ENCODE measurements at places on chromosomes 1 and 21.
A peak's percentile ranks its signal among the peaks of the same experiment; 100 is the strongest.

- no peaks in the 10 kb centered on the region for H3K4me1 ChIP-seq
- no peak overlapping the region for H3K27ac ChIP-seq
These were observed 56.4 kb downstream of the SPATA17 start for GRCh38 chr1:217687511-217687910.

GRCh38 chr1:164560556-164560955 lies 1.6 kb downstream of the PBX1 start:
- peak overlapping the region; percentile 92 for H3K4me3 ChIP-seq
- DNase-seq: no peak
- H3K36me3 ChIP-seq: no peaks in the 10 kb centered on the region

GRCh38 chr1:171881442-171881841 lies 40.1 kb downstream of the DNM3 start:
- no peaks in the 10 kb centered on the region for H3K27me3 ChIP-seq
- no peaks in the 10 kb centered on the region for H3K36me3 ChIP-seq
- H3K4me1 ChIP-seq: no peaks in the 10 kb centered on the region
- no peak for DNase-seq

GRCh38 chr21:39946199-39946598 lies 79.0 kb downstream of the PCP4 start:
- H3K27me3 ChIP-seq: no peaks in the 10 kb centered on the region
- no peak overlapping the region for H3K4me3 ChIP-seq
- no peak for DNase-seq

DNA sequence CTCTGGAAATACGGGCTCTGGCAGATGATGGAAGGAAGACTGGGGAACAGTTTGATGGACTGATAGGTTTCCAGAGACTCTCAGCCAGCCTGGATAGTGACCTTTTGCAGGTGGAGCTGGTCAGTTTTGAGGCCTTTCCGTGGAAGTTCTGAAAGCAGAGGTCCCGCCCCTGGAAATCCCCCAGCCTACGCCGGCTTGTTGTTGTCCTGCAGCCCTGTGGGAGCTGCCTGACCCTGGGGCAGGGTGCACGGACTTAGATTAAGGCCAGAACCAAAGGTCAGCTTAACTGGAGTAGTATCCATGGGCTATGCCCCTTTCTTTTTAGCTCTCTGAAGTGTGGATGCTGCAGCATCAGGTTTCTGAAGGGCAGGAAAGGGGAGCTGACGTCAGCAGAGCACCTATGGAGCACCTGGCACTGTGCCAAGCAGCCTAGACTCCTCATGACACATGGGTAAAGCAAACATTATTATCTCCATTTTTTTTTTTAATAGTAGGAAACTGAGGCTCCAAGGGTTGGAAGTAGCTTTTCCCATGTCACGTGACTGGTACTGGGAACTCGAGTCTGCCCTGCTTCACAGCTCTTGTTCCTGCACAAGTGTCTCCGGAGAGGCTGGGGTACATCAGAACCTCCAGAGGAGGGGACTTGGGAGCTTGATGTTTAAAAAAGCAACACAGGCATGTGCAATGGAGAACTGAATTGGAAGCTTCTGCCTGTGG lies 38.5 kb downstream of the IER5 start:
- no peak overlapping the region for H3K27ac ChIP-seq
- peaks cover 29% of the 10 kb centered on the region for H3K4me1 ChIP-seq
- H3K27me3 ChIP-seq: no peaks in the 10 kb centered on the region
- H3K4me3 ChIP-seq: no peak overlapping the region
- DNase-seq: no peak

DNA sequence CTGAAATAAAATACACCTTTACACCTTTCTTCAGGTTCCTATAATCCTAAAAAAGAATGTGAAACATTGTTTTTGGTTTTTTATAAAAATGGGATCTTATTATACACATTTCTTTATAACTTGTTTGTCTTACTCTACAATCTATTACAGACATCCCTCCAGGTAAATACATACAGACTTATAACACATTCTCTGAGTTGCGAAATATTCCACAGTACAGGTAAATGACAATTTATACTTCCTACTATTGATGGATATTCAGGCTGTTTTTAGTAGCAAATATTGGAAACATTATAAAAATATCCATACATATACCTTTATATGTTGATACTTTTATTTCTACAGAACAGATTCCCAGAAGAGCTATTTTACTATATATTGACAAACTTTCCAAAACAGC lies 20.3 kb downstream of the PIK3R3 start:
- DNase-seq: no peak
- H3K4me3 ChIP-seq: no peak overlapping the region
- no peak overlapping the region for H3K27ac ChIP-seq
- no peaks in the 10 kb centered on the region for H3K36me3 ChIP-seq
- no peaks in the 10 kb centered on the region for H3K27me3 ChIP-seq

DNA sequence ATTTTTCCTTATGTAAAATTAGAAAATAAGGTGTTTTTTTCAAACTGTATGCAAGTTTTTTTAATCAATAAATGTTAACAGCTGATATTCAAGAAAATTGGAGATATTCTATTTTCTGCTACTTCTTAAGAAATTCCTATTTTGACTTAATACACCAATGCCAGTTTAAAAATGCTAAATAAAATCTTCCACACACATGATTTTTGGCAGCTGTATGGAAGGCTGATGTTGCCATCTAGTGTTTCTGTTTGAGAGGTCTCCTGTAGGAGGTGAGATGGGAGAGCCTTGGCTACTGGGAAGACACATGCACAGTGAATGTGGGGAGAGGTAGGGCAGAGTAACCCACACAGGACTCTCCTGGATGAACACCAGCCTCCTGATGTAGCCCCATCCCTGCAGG lies 29.2 kb upstream of the OR2B11 start:
- no peak for DNase-seq
- H3K27me3 ChIP-seq: no peaks in the 10 kb centered on the region
- no peaks in the 10 kb centered on the region for H3K36me3 ChIP-seq
- H3K4me1 ChIP-seq: no peaks in the 10 kb centered on the region
- H3K27ac ChIP-seq: no peak overlapping the region

DNA sequence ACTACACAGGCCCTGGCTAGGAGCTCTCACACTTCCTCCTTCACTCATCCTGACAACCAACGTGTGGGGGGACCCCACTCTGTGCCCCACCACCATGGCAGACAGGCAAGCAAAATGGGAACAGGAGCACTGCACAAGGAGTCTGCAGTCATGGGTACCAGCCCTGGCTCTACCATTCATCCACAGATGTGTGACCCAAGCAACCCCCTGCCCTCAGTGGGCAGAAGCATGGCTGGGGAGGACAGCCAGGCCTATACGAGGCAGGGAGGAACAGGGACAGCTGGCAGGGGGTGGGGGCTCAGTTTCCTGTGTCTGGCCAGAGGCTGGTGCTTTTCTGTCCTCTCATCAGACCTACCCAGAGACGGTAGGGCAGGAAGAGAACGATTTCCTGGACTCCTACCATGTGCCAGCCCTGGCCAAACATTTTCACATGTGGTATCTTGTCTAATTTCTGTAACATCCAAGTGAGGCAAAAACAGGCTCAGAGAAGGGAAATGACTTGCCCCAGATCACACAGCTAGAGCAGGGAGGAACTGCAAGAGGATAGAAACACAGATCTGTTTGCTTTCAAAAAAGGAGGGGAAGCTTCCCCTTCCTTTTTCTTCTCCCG lies 178.0 kb downstream of the HIVEP3 start:
- no peak for DNase-seq
- no peak overlapping the region for H3K27ac ChIP-seq
- H3K4me1 ChIP-seq: peaks cover 5% of the 10 kb centered on the region

- H3K36me3 ChIP-seq: peaks cover 25% of the 10 kb centered on the region
- DNase-seq: no peak
- H3K4me1 ChIP-seq: peaks cover 24% of the 10 kb centered on the region
These were observed 116.8 kb downstream of the VPS13D start for GRCh38 chr1:12346483-12347151.

- H3K27ac ChIP-seq: no peak overlapping the region
- no peak for DNase-seq
- H3K4me3 ChIP-seq: no peak overlapping the region
- no peaks in the 10 kb centered on the region for H3K36me3 ChIP-seq
These were observed 251.7 kb upstream of the DPYD start for GRCh38 chr1:98172578-98172977.

DNA sequence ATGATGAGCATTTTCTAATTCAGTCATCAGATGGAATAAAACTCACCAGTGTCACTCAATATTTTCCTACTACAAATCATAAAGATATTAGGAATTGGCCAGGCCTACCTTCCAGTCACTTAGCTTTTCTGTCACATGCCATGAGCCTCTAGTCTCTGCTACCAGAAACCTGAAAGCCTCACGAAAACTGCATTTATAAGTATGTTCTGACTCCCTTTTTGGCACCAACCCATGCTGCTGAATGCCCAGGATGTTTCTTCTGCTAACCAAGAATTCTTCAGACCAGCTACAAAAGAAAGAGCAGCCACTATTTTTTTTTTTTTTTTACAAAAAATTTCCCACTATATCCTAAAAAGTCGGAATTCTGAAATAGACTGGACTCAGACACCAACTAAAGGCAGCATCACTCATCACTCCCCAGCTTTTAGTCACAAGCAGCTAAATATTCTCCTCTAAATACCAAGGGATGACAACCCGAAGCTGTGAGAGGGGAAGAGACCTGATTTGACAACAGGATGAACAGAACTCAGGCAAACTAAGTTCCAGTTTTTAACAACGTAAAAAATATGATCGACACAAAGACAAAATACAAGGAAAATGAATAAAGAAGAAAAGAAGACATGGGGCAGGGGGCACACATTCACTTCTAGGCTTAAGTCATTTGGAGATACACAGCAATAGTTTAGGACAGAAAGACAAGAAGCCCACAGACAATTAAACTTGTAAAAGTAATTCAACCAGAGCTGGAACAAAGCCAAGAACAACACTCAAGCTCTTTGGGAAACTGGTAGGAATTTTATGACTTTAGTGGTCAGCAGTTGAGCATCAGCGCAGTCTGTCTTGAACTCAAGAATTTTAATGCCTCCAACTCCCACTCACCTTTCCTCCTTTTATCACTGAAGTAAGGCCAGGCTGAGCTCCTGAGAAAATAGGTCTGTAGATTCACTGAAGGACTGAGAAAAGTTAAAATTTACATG lies 1.7 kb downstream of the DCAF8 start:
- H3K27ac ChIP-seq: peak overlapping the region; percentile 99
- DNase-seq: no peak
- H3K4me1 ChIP-seq: peaks cover 55% of the 10 kb centered on the region
- no peaks in the 10 kb centered on the region for H3K27me3 ChIP-seq
- H3K36me3 ChIP-seq: no peaks in the 10 kb centered on the region

GRCh38 chr1:42817440-42817767 lies 207 bp upstream of the SVBP start:
- no peak for DNase-seq
- peak overlapping the region; percentile 97 for H3K4me3 ChIP-seq
- H3K27ac ChIP-seq: peak overlapping the region; percentile 99
- H3K27me3 ChIP-seq: no peaks in the 10 kb centered on the region

GRCh38 chr1:162855461-162856150 lies 5.4 kb downstream of the CCDC190 start:
- no peaks in the 10 kb centered on the region for H3K27me3 ChIP-seq
- H3K4me3 ChIP-seq: no peak overlapping the region
- H3K36me3 ChIP-seq: no peaks in the 10 kb centered on the region

DNA sequence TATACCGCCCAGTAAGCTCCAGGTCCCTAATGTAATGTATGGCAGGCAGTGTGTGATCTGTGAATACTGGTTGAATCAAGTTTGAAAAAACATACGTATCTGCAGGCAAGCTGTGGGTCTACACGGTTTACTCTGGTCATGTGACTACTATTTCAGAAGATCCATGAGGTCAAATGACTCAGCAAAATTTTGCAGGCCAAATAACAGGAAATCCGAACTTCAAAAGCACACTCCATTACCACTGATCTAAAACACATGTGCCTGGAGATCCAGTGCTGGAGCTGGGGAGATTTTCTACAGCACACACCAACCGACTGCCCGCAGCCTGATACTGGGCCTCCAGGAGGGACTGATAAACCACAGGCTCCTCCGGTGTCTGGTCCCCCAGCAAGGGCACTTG lies 64.5 kb upstream of the SLC44A3 start:
- H3K27me3 ChIP-seq: no peaks in the 10 kb centered on the region
- H3K27ac ChIP-seq: no peak overlapping the region
- DNase-seq: no peak
- no peak overlapping the region for H3K4me3 ChIP-seq

DNA sequence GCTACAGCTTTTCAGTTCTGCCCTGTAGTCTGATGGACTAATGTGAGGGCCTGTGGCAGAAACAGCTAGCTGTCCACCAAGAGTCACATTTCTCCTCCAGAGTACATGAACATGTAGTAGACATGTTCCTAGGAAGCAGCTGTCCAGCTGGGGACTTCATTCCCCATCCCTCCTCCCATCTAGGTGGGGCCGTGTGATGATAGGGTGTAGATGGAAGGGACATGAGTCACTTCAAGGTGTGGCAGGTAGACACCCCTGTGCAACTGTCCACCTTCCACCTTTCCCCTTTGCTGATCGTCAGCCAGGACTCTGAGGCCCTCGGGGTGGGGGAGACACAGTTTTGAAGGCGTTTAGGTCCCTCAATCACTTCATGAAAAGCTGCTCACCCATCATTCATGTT lies 3.6 kb upstream of the RD3 start:
- no peaks in the 10 kb centered on the region for H3K27me3 ChIP-seq
- H3K4me3 ChIP-seq: no peak overlapping the region
- no peak overlapping the region for H3K27ac ChIP-seq
- H3K4me1 ChIP-seq: no peaks in the 10 kb centered on the region
- no peak for DNase-seq
- H3K36me3 ChIP-seq: no peaks in the 10 kb centered on the region

- H3K4me1 ChIP-seq: no peaks in the 10 kb centered on the region
- H3K27ac ChIP-seq: no peak overlapping the region
- H3K27me3 ChIP-seq: no peaks in the 10 kb centered on the region
- no peak for DNase-seq
- no peaks in the 10 kb centered on the region for H3K36me3 ChIP-seq
These were observed 128.4 kb downstream of the HIVEP3 start for GRCh38 chr1:41790351-41790750.

GRCh38 chr21:31552826-31553225 lies 106.7 kb upstream of the SOD1 start:
- no peak overlapping the region for H3K27ac ChIP-seq
- peaks cover 3% of the 10 kb centered on the region for H3K4me1 ChIP-seq
- no peak overlapping the region for H3K4me3 ChIP-seq
- no peaks in the 10 kb centered on the region for H3K36me3 ChIP-seq
- DNase-seq: no peak

DNA sequence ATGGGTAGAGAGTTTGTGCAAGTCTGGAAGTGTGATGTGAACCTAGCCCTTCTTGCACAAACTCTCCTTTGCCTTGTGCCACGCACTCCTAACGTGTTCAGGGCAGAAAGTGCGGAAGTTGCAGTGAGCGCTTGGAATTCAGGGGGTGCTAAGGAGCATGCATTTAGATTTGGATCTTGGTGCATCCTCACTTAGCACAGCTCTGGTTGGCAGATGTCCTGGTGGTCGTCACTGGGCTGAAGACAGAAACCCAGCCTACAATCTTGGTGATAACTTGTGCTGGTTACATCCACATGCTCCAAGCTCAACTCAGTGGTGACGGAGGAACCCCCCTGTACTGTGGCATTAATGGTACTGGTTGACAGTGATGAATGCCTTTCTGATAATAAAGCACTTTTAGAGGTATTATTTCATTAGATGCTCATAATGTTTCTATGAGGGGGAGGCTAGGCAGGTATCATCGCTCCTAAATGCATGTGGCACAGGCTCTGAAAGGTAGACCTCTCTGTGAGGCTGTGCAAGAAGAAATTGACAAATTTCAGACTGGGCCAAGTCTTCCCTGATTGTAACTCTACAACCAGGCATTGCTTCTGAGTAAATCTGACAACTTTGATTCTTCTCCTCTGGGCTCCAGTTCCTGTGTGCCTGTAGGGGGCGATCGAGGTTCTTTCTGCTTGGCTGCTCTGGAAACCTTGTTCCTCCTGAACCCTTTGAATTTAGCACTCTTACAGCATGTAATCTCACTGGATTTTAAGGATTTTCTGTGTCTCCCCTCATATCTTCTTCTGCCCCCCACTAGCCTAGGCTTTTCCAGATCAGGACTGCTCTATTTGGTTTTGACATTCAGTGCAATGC lies 40.6 kb downstream of the MAPKAPK2 start:
- no peaks in the 10 kb centered on the region for H3K27me3 ChIP-seq
- H3K36me3 ChIP-seq: peaks cover 11% of the 10 kb centered on the region
- no peak overlapping the region for H3K27ac ChIP-seq
